Fibroblast of the conjunctiva (primary cell): ENCODE measurements at places on chromosomes 2 and 18.

DNA sequence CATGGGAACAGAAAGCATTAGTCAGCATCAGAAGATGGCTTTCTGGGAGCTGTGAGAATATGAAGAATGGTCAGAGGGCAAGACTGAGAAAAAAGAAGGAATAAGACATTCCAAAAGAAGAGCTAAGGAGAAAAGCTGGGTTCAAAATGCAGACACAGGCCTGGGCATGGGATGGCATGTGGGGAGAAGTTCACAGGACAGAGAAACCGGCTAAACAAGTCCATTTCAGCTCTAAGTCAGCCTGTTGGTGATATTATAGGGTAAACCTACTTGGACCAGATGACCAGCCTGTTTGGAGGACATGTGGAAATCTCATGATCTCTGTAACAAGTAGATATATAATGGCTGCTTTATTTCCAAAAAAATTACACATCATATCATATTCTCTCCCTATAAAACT is 91.7 kb upstream of the MEIS1 start:
- no peak for DNase-seq

- no peak for DNase-seq
These were observed 127.7 kb downstream of the DNAH6 start for GRCh38 chr2:84643991-84644390.

- peak; percentile 56 for DNase-seq
These were observed 27.3 kb downstream of the LAMA3 start for GRCh38 chr18:23716516-23716915.

- DNase-seq: no peak
These were observed 32.8 kb downstream of the ERMN start for GRCh38 chr2:157292853-157293252.

- DNase-seq: no peak
These were observed 421.1 kb upstream of the RAB12 start for GRCh38 chr18:8188184-8188583.

DNA sequence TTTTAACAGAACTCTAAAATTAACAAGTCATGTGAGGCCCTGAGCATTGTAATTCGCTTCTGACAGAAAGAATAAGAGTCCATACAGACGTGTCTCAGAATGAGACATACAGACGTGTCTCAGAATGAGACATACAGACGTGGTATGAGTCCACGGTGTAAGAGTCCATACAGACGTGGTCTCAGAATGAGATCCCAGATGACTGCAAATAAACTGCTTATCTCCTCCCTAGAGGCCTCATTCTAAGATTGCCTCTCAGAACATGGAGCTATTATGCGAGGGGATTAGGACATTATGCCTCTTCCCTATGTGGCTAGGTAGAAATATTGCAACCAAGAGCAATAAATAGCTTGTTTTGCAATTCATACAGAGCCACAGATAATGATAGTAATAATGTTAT is 63.9 kb downstream of the NEB start:
- no peak for DNase-seq
